T-cell (primary cell): ENCODE measurements at places on chromosomes 12 and 14. TPM values are rescaled to one million over a fixed set of nuclear protein-coding genes. Genes with fewer than 3 reads are reported as not detected.

DNA sequence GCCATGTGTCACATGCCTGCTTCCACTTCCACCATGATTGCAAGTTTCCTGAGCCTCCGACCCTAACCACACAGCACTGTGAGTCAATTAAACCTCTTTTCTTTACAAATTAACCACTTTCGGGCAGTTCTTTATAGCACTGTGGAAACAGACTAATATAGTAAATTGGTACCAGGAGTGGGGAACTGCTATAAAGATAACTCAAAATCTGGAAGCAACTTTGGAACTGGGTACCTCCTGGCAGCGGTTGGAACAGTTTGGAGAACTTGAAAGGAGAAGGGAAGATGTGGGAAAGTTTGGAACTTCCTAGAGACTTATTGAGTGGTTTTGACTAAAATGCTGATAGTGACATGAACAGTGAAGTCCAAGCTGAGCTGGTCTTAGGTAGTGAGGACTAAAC is 436.1 kb downstream of the TMEM121 start:
- DNase-seq = no peak

Gene VPS29
- total RNA-seq = 95.4 TPM

Gene LRRK2
- total RNA-seq = 1.8 TPM

Gene AMN
- 8.3 TPM for total RNA-seq

- no peak for DNase-seq
Observed at GRCh38 chr12:24820872-24821271, 128.0 kb downstream of the BCAT1 start.

DNA sequence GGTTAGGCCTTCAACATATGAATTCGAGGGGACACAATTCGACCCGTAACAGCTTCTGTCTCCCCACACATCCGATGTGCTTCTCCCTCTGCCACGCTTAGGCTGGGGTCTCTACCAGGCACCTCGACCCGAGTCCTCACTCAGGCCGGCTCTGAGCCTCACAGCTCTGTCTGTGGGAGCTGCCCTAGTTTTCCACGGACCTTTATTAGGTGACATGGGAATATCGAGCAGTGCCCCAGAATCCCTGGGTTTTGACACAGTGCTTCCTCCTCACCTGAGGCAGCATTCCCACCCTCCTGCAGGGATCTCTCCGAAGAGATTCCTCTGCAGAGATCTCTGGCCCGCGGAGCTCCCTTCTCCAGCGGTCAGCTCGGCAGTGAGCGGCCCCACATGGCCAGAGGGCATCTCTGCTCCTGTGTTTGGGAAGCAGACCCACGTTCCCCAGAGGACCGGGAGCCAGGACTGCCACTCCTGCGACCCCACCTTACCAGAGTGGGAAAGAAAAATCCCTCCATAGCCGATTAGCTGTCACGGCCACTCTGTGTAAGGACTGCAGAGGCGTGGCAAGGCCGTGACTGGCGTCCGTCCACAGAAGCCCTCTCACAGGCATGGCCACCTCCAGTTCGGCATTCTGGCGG is 21.2 kb downstream of the ZBTB42 start:
- no peak for DNase-seq

Gene IL26
- total RNA-seq = not detected

- DNase-seq = no peak
Observed at GRCh38 chr14:22303589-22304195, 285.3 kb downstream of the DAD1 start.

GRCh38 chr14:69043596-69044260 is 64.6 kb upstream of the ACTN1 start:
- DNase-seq = no peak

GRCh38 chr12:47033789-47034555 is 45.4 kb upstream of the PCED1B start:
- no peak for DNase-seq

DNA sequence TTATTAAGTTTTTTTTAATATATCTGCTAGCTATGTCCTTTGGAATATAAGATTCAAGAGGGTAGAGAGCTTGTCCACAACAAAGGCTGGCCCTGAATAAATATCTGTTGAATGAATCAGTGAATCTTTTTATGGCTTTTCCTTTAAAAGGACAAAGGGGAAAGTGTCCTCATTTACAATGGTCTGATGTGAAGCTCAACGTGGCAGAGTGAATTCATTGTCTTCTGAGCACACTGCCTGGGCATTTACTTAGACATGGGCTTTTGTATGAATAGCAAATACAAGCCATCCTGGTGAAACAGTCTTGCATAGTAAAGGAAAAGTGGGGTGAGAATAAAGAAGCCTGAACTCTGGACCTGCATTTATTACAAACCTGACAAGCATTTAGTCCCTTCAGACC is 201.2 kb downstream of the NELL2 start:
- DNase-seq = no peak

Gene ARHGAP9
- 413 TPM for total RNA-seq

GRCh38 chr12:31599053-31599452 is 8.1 kb upstream of the DENND5B start:
- no peak for DNase-seq

- no peak for DNase-seq
Observed at GRCh38 chr12:47004634-47005033, 74.8 kb upstream of the PCED1B start.

DNA sequence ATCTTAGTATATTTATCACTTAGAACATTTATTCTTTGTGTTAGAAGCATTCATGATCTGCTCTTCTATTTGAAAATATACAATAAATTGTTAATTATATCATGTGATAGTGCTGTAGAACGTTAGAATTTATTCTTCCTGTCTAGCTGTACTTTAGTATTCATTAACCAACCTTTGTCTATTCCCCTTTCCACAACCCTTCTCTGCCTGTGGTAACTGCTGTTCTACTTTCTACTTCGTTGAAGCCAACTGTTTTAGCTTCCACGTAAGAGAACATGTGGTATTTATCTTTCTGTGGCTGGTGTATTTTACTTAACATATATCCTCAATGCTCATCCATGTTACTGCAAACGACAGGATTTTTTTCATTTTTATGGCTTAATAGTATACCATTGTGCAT is 18.1 kb downstream of the TBC1D15 start:
- DNase-seq = no peak

Gene APOF
- not detected for total RNA-seq

GRCh38 chr14:32217301-32217700 is 14.2 kb upstream of the RNU6-8 start:
- no peak for DNase-seq

DNA sequence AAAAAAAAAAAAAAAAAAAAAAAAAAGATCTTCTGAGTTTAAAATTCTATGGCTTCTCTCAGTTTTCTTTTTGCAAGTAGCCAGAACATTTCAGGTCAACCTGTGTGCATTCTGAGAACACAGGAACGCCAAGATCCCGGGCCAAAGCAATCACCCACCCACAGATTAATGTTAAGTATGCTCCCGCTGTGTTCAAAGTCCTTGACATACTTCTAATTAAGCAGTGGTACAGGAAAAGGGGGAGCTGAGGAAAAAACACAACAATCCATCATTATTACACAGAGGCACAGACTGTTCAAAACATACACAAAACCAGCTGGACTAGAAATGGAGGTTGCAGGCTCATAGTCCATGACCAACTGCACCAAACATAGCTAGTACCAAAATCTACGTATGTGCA is 2.8 kb downstream of the FBXO21 start:
- no peak for DNase-seq

GRCh38 chr12:47413806-47414205 is 292.0 kb downstream of the RPAP3 start:
- DNase-seq = no peak

GRCh38 chr12:58532855-58533608 is 387.3 kb downstream of the LRIG3 start:
- no peak for DNase-seq

GRCh38 chr12:5746036-5746908 is 198.8 kb downstream of the ANO2 start:
- DNase-seq = no peak

DNA sequence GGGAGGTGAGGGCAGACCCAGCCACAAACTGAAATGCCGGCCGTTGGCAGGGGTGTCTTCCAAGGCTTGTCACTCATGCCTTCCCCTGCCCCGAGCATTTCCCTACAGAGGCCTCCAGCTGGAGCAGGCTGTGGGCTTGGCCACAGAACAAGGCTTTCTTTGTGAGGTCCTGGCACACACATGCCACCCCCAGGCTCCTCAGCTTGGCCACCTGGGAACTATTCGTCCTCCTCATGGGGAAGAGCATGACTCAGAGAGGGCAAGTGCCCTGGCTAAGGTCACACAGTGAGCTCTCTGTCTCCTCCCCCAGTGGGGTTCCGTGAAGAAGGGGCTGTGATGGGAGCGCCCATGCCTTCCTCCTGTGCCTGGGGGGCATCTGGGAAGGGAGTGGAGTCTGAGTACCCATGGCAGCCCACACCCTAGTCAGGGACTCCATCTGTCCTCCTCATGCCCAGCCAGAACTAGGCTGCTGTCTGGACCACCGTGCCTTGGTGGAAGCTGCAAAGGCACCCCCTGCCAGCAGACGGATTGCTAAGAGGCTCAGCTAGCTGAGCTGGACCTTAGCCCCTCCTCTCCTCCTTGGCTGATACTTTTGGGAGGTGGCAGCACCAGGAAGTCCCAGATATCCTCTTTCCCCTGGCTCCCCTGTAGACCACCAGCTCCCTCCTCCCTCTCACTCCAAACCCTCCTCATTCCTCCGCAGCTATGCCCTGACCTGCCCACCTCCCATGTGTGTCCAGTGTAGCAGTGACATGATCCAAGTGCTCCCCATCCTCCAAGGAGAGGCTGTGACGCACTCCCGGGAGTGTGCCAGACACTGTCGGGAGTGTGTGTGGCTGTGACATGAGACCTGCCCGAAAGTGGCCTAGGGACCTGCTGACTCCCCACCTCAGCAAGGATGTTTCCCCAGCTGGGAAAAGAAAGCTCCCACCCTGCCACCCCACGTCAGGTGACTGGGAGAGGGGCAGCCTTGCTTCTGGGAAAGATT is 21.4 kb downstream of the ABCB9 start:
- no peak for DNase-seq

DNA sequence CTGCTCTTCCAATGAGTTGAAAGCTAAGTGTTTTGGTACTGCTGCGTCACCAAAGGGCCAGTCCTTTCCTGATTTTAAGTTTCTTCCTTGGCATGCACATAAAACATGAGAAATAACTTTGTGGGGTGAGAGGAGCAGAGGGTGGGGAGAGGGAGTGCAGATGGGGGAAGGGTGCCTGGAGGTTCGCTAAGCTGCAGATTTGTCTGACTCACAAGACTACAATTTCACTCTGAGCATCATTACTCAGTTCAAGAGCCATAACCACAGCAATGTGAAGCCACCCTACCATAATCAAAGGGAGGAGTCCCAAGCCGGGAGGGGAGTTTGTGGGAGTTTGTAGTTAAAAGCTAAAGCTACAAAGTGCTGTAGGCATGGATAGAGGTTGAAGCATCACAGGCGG is 136.1 kb downstream of the ANO2 start:
- DNase-seq = no peak

- DNase-seq = no peak
Observed at GRCh38 chr12:6221146-6221545, 20.9 kb downstream of the CD9 start.

DNA sequence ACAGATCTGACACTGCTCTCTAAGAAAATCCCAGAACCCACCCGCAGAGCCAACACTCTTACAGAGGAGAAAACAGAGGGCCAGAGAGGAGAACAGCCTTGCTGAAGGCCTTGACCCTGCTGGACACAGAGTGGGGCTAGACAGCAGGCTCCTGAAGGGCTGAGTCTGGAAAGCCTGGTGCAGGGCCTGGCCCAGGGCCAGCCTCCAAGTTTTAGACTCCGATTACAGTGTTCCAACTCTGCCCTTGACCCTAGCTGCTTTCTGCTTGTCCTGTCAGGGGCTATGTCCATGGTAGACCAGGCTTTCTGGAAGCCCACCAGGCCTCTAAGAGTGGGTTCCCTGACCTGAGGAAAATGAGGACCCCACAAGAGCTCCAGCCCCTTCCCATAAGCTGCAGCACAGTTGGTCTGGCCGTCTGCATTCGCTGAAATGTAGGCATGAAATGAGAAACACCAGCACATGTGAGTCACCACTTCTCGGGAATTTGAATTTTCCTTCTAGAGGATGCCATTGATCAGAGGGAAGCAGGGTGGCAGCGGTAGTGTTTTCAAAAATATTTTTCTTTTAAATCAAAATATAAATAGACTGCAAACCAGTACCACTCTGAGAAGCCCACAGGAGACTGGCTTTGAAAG is 154.4 kb downstream of the CALM1 start:
- no peak for DNase-seq

GRCh38 chr12:62827042-62827441 is 107.9 kb downstream of the PPM1H start:
- no peak for DNase-seq

GRCh38 chr12:107057071-107057834 is 36.1 kb downstream of the CRY1 start:
- DNase-seq = no peak

GRCh38 chr12:74515849-74516248 is 21.8 kb upstream of the ATXN7L3B start:
- DNase-seq = no peak

Gene SMIM41
- 0.41 TPM for total RNA-seq

Gene KCNH5
- not detected for total RNA-seq

Gene DDX23
- total RNA-seq = 86.8 TPM

Gene B3GNT4
- total RNA-seq = 1.4 TPM

- DNase-seq = no peak
Observed at GRCh38 chr12:121518656-121519055, 62.2 kb downstream of the KDM2B start.

GRCh38 chr12:130216031-130216430 is 53.8 kb downstream of the FZD10 start:
- DNase-seq = no peak

Gene CD4
- 160 TPM for total RNA-seq

Gene NELL2
- total RNA-seq = 169 TPM

Gene CIROP
- not detected for total RNA-seq

DNA sequence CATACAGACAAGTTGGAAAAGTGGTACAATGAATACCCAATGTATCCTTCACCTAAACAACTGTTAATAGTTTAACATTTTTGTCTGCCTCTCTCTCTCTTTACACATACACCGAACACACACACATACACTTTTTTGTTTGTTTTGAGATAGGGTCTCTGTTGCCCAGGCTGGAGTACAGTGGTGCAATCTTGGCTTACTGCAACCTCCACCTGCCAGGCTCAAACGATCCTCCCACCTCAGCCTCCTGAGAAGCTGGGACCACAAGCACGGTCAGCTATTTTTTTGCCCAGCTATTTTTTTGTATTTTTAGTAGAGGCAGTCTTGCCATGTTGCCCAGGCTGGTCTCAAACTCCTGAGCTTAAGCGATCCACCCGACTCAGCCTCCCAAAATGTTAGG is 16.8 kb downstream of the ZCCHC8 start:
- no peak for DNase-seq

- DNase-seq = no peak
Observed at GRCh38 chr12:92702754-92703679, at the start of gene PLEKHG7. Gene PLEKHG7, plus strand, starts transcription at chr12:92702989. Its CDS starts 3,643 bp downstream, at chr12:92706632.

Gene SMCO2
- total RNA-seq = not detected

DNA sequence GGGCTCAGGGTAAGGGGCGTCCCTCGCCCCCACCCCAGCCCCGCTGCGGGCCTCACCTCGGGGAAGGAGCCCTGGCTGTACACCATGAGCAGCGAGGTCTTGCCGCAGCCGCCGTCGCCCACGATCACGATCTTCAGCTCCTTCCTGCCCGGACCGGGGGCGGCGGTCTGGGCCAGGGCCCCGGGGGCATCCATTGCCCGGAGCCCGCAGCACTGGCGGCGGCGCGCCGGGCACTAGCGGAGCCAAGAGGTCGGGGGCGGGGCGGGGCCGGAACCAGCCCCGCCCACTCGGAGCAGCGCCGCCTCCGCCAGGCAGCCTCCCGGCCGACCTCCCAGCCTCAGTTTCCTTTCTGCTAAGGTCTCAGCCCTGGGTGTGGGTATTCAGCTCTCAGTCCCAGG is at the start of gene RHOF:
Gene RHOF (minus strand): TSS at position 249 of the 398 bp plus-strand sequence. CDS start 55 bp downstream, at position 194.
- no peak for DNase-seq

Gene FGD4
- 0.79 TPM for total RNA-seq

GRCh38 chr12:111034083-111034885 is 113.9 kb upstream of the MYL2 start:
- DNase-seq = no peak

GRCh38 chr12:7346551-7347225 is 42.8 kb downstream of the ACSM4 start:
- DNase-seq = no peak
